ENCODE measurements at places on chromosomes 4 and X. TPM values are rescaled to one million over a fixed set of nuclear protein-coding genes. Genes with fewer than 3 reads are reported as not detected.

GRCh38 chr4:80101792-80102116 is 28.7 kb upstream of the ANTXR2 start:
- H3K27me3 ChIP-seq = no peaks in the 10 kb centered on the region
- no peak overlapping the region for H3K4me3 ChIP-seq
- H3K27ac ChIP-seq = no peak overlapping the region
- no peak for DNase-seq
- peaks cover 4% of the 10 kb centered on the region for H3K4me1 ChIP-seq

Gene DKC1
- total RNA-seq = 6.4 TPM

Gene ZNF280C
- total RNA-seq = 8.6 TPM

GRCh38 chrX:2261831-2262667 is 238.7 kb downstream of the DHRSX start:
- H3K4me1 ChIP-seq = no peaks in the 10 kb centered on the region
- no peak for DNase-seq

Gene DCHS2
- total RNA-seq = 51.4 TPM

Gene SORCS2
- 0.26 TPM for total RNA-seq

GRCh38 chr4:184114431-184114830 is 103.2 kb downstream of the ENPP6 start:
- no peaks in the 10 kb centered on the region for H3K4me1 ChIP-seq
- no peak overlapping the region for H3K4me3 ChIP-seq
- no peak for DNase-seq
- no peaks in the 10 kb centered on the region for H3K36me3 ChIP-seq
- H3K27ac ChIP-seq = no peak overlapping the region

Measured in uterus (tissue), 4 donors.